ENCODE measurements at places on chromosomes 7 and 10.

DNA sequence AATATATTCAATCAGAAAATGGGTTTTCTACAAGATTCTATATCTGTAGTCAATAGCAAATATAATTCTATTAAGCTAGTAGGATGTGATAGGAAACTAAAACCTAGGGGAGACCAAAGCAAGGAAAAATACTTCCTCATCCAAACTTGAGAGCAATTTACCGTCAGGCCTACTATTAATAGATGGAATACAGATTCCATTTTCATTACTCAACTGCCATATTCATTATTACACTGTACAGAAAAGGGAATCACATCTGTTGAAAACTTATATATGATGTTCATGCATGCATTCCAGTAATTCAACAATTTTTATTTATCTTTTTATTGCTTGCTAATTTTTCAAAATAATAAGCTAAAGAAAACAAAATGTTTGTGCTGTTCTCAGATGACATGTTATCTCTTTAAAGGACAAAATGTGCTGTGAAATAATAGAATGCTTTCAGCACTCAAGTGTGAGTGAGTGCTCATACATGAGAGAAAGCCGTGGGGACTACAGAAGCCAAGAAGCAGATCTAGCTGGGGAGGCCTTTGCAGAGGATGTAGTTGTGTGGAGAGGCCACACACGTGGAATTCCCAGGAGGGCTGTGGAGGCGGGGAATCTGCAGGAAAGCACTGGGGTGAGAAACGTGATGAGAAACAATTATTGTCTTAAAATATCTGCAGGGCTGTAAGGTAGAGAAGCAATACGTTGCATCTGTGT, 110.0 kb downstream of the EGFR start:
- DNase-seq: no peak

DNA sequence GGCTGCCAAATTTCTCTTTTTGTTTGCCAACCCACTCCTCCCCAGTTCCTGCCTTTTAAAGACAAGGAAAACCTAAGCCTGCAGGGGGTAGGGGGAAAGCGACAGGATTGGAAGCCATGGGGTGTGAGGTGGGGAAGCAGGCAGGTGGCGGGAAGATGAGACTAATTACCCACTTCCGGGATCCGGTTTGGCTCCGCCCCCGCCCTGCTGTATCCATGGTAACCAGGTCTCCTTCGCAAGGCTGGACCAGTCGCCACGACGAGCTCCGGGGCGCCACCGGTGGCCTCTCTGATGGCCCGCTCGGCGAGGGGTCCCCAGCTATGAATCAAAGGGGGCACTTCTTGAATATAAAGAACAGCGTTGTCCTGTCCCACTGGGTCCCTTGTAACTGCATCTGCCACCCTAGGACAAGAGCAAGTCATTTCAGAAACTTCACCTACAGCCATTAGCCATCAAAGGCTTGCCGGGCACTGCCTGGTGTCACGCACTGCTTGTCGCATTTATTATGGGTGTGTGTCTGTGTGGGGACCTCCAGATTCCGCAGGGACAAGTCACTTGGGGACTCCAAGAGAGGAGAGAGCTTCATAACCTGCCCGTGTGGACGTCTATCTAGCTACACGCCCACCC, 55.4 kb upstream of the LMTK2 start:
- no peak for DNase-seq

DNA sequence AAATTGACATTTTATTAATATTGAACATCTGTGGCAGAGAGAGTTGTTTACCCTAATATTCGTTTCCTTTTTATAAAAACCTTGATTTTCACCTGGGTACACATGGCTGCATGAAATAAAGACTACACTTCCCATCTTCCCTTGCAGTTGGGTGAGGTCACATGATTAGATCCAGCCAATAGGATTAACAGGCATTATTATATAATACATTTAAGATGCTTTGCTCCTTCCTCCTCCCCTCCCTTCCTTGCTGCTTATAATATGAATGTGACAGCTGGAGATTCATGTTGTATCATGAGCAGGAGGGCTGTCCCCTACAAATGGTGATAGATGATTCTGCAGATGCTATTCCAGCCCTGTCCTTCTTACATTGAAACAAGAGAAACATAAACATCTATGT, 146.6 kb downstream of the SH2D4B start:
- no peak for DNase-seq

DNA sequence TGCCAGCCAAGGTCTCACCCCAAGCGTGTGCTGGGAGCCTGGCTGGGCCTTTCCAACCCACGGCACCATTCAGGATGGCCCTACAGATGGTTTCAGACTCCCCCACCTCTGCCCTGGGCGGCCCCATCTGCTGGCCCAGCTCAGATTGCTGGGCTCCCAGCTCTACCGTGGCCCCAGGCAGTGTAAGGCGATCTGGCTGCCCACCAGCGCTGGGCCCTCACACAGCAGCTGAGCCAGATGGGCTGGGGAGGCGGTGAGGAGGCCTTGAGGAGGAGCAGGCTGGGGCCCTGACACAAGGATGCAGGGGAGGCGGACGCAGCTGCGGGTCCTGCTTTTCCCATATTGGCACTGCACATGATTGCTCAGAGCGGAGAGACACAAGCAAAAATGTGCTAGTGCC, 162.8 kb downstream of the NRF1 start:
- no peak for DNase-seq

- no peak for DNase-seq
These were observed 284.9 kb upstream of the PLXDC2 start for GRCh38 chr10:19531324-19531723.

GRCh38 chr10:4217653-4218052, 432.6 kb upstream of the KLF6 start:
- DNase-seq: no peak

DNA sequence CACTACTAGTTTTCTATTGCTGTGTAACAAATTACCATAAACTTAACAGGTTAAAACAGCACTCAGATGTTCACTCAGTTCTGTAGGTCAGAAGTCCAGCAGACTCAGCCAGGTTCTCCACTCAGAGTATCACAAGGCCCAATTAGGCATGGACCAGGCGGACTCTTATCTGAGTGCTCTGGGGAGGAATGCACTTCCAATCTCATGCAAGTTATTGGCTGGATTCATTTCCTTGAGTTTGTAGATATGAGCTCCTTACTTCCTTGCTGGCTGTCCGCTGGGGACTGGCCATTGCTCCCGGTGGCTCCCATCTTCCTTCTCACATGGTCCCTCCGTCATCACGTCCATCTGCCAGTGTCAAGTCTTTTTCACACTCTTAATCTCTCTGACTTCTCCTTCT, 137.0 kb upstream of the PRR15 start:
- DNase-seq: no peak

- DNase-seq: peak; percentile 41
These were observed 10.6 kb downstream of the DBF4 start for GRCh38 chr7:87886875-87887274.

DNA sequence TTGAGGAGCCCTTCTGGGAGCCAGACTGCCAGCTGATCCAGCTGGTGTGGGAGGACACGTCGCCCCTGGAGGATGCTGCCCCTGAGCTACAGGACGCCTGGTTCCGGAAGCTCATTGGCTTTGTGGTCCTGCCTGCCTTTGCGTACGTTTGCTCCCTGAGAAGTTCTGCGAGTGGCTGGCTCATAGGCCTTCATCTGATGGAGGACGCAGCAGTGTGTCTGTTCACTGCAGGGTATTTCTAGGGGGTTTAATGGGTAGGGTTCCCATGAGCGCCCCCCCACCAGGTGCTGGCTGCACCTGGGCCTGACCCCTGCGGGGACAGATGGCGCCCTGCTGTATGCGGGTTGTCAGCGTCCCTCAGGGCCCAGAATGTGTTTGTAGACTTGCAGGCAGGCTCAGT, 5.0 kb downstream of the PAOX start:
- no peak for DNase-seq

GRCh38 chr10:132970641-132971438, 28.5 kb upstream of the CFAP46 start:
- no peak for DNase-seq

DNA sequence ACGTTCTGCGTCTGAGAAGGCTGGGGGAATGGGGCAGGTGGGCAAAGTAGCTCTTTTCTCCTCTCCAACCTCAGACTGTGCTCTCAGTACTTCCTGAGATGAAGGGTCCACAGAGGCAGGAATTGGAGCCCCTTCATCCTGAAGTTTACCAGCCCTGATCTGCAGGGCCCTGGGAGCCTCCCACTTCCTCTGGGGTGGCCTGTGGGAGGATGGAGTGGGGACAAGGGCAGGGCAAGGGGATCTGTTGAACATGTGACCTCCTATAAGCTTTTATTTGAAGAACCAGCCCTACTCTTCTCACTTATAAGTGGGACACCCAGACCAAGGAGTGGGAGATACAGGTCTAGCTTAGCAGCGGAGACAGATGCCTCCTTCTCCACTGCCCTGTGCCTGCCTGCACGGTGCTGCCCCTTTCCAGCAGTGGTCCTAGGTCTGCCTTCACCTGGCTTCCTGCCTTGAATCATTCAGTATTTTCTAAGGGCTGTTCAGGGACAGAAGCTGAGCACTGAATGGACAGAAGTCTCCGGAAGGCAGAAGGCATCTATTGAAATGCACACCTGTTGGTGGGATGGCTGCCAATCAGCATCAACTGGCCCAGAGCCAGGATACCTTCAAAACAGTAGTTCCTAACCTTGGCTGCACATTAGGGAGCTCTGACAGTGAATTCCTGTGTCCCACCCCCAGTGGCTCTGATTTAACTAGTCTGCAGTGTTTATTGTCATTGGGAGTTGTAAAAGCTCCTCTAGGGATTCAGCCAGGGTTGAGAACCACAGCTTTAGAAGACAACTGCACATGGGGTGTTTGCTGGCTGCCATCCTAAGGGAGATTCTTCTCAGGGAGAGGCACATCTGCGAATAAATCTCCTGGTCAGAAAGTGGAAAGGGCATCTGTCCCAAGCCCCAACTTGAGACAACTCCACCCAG, 2.7 kb upstream of the ARHGAP22 start:
- peak; percentile 10 for DNase-seq

DNA sequence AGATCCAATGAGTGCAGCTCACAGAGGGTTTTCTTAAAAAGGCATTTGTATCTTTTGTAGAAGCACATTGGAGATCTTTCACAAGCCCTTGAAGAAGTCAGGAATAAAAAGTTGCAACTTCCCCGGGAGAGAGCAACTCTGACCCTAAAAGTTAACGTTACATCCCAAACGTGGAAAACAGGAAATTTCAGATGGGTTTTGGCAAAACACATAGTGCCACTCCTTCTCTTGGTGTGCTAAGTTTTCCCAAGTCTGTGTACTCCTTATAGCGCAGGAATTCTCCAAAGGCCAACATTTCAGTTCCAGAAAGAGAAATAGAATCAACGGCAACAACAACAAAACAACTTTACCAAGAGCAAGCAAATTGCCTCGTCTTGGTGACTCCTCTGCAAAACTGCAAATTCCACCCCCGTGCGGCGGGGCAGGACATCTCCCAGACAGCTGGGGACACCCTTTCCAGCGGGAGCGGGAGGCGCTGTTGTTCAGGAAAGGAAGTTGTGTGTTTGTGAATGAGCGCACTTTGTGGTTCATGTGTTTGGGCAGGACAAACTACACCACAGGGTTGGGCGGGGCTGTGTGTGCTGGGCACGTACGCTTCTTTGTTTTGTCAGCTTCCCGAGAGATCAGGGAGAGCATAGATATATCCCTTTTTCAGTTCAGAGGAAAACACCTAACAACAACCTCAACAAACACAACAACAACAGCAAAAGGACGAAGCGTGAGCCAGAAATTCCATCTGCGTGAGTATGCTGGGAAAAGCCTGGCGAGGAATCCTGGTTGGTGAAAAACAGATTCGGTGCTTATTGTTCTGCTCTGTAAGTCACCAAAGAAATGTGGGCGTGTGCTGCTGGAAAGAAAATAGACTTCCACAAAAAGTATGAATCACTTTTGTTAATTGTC, 294.7 kb upstream of the PITRM1 start:
- DNase-seq: no peak

DNA sequence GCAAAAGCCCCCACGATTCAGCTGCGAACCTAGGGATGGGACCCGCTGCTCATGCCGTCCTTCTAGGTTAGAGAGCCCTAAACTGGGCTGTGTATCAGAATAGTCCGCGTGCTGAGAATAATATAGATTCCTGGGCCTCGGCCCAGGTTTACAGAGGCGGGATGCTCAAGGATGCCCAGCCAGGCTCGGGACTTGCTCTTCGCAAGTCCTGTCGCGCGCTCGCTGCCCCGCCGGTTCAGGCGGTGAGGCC, 266 bp upstream of the STMP1 start:
- DNase-seq: no peak

GRCh38 chr10:122115874-122116273, 126.9 kb downstream of the TACC2 start:
- no peak for DNase-seq

- no peak for DNase-seq
These were observed 53.5 kb upstream of the CACNB2 start for GRCh38 chr10:18086746-18087145.

DNA sequence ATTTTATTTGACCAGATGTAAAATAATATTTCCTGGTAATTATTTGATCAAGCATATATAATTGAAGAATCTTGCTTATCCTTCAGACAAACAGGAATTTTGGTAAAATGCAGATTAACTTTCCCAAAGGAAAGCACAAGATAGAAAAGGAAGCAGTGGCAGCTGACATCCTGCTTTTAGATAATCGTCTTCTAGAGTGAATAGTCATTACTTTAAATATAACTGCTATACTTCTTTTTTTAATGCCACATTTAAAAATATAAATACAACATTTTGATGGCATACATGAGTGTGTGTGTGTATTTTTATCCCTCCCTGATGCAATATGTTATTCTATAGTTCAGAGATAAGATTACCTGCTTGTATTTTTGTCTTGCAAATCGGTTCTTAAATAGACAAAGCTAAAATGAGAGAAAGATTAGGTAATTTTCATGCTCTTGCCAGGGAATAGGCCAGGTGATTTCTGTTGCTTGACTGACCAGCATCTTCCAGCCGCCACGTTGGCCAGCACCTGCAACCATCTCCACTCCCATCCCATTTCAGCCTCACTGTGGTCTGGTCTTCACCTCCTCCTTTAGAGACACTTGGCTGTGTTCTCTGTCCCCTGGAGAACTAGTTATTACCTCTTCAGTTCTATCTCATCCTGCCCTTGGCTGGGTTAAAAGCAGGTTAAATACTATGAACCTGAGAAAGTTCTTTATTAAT, 58.1 kb downstream of the MDFIC start:
- no peak for DNase-seq

DNA sequence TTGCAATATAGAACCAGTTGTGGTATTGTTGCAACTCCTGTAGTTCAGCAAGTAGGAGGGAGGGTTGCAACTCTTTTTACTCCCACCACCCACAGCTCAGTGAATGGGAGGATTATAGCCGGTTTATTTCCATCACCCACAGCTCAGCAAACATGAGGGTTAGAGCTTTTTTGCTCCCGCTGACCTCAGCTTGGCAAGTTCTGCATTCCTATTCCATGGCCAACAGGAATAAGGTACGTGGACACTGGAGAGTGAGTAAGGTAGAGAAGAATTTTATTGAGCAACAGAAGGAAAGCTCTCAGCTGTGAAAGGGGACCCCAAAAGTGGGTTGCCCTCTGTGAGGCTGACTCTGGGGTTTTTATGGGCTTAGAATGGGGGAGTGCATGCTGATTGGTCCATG, 167.1 kb upstream of the SMIM30 start:
- no peak for DNase-seq

All from NCI-H1105 treated with DMSO at 0.1 percent for 48 hours (cell line).